ENCODE measurements at places on chromosomes 5 and 9.

- no peak for DNase-seq
Observed at GRCh38 chr5:43074987-43075318, 34.8 kb upstream of the ANXA2R start.

GRCh38 chr5:143536364-143536763 is 132.9 kb upstream of the NR3C1 start:
- DNase-seq: peak; percentile 99

GRCh38 chr9:33475357-33475756 is 1.6 kb upstream of the NOL6 start:
- no peak for DNase-seq

GRCh38 chr9:7549249-7549648 is 250.3 kb downstream of the DMAC1 start:
- no peak for DNase-seq

DNA sequence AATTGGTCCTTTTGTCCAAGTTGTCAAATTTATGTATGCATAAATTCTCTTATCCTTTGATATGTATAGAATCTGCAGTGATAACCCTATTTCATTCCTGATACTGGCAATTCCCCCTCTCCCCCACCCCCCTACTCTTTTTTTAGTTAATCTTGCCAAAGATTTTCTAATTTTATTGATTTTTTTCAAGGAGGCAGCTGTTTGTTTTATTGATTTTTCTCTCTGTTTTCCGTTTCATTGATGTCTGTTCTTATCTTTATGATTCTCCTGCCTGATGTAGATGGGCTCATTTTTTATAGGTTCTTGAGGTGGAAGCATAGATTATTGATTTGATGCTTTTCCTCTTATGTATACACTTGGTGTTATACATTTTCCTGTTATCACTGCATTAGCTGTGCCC is 34.4 kb downstream of the SMC5 start:
- DNase-seq: no peak

- no peak for DNase-seq
Observed at GRCh38 chr5:98929710-98930298, 997 bp upstream of the CHD1 start.

DNA sequence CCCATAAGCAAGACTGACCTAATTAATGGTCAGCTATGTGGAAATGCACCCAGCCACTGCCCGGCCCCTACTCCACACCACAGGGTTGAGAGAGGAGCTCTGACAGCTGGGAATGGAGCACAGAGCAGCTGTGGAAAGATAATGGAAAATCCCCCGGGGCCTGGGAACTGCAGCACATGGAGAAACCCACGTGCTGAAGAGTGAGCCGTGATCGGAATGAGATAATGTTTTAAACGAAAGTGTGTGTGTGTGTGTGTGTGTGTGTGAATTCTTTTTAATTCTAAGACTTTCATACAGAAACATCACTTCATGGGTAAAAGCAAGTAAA is 13.1 kb upstream of the SLC12A7 start:
- DNase-seq: peak; percentile 52

DNA sequence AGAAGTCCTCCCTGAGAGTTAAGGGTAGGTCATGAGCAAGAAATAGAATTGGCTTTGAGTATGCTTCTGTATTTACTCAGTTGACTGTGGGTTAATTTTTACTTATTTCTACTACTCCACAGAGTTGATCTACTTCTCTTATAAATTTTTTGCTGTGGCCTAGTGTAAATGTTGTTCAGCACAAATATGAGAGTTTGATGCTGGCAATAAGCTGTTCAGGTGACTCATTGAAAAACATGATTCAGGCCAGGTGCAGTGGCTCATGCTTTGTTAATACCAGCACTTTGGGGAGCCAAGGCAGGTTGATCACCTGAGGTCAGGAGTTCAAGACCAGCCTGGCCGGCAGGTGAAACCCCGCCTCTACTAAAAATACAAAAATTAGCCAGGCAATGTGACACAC is 4.5 kb upstream of the CDK7 start:
- DNase-seq: no peak

DNA sequence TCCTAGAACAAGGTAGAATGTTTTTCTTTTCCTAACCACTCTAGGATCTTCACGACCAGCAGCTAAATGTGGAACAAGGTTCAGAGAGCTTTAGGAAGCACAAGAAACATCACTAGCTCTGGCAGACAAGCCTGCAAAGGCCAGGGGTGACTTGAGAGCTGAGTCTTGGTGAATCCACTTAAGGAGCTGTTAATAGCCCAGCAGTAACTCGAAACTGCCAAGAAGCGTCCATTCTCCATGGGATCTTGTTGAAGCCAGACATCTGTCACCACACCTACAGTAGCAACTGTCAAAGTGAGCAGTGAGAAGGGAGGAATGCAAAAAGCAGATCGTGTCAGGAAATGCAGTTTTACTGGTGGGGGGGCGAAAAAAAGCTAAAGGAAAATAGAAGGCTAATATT is 87.2 kb downstream of the ATPSCKMT start:
- no peak for DNase-seq
